ENCODE measurements at places on chromosomes 7 and 10. TPM values are rescaled to one million over a fixed set of nuclear protein-coding genes. Genes with fewer than 3 reads are reported as not detected.

DNA sequence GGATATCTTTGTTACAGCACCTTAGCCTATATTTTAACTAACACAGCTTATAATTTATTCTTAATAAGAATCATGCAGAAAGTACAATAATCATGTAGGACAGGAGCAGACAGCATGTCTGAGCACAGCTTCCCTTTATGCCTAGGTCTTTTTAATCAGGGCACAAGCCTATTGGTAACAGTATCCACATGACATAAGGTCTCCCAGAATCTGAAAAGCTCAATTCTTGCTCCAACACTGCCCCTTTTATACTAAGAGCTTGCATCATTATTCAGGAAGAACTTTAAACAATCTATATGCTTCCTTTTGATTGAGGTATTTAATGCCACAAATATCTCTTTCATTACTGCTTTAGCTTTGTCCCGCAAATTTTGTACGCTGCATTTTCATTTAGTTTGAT lies 31.6 kb downstream of the IL6 start:
- DNase-seq = no peak
- H3K4me3 ChIP-seq = no peak overlapping the region
- no peaks in the 10 kb centered on the region for H3K4me1 ChIP-seq
- no peaks in the 10 kb centered on the region for H3K36me3 ChIP-seq
- no peak overlapping the region for H3K27ac ChIP-seq

CYP2W1 gene
- total RNA-seq = not detected

- H3K4me3 ChIP-seq = no peak overlapping the region
- H3K4me1 ChIP-seq = peaks cover 78% of the 10 kb centered on the region
These were observed 11.9 kb downstream of the DUSP5 start for GRCh38 chr10:110509560-110509959.

DNA sequence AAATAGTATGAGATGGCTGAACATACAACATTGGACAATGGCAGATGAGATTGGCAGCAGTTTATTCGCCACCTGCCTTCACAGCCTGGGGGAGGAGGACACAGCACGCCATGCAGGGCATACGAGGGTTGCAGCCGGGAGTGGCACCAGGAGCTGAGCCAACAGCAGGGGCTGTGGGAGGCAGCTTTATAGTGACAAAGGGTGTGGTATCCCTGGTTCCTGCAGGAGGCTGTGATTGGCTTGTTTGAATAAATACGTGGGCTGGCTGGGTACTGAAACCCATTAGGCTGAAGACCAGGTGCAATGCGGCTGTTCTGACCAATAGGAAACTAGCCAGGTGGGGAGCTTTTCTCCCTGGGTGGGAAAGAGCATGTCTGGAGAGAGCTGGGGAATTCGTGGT lies 68.9 kb upstream of the LEP start:
- no peak for DNase-seq
- H3K36me3 ChIP-seq = no peaks in the 10 kb centered on the region
- peaks cover 56% of the 10 kb centered on the region for H3K27me3 ChIP-seq
- no peak overlapping the region for H3K27ac ChIP-seq
- H3K4me3 ChIP-seq = no peak overlapping the region

- peaks cover 74% of the 10 kb centered on the region for H3K4me1 ChIP-seq
- H3K27ac ChIP-seq = no peak overlapping the region
These were observed 9.8 kb downstream of the NOD1 start for GRCh38 chr7:30468791-30469190.

- DNase-seq = peak; percentile 15
- H3K27ac ChIP-seq = no peak overlapping the region
- no peak overlapping the region for H3K4me3 ChIP-seq
- H3K4me1 ChIP-seq = no peaks in the 10 kb centered on the region
- peaks cover 37% of the 10 kb centered on the region for H3K27me3 ChIP-seq
These were observed 68.8 kb downstream of the ADCYAP1R1 start for GRCh38 chr7:31120800-31121513.

SEMA3C gene
- total RNA-seq = not detected

DPP6 gene
- total RNA-seq = not detected

RAMP3 gene
- total RNA-seq = not detected

- H3K36me3 ChIP-seq = peaks cover 24% of the 10 kb centered on the region
- no peak for DNase-seq
- H3K4me3 ChIP-seq = no peak overlapping the region
- no peaks in the 10 kb centered on the region for H3K27me3 ChIP-seq
- H3K27ac ChIP-seq = no peak overlapping the region
These were observed 26.6 kb downstream of the PRTFDC1 start for GRCh38 chr10:24925799-24926198.

DNA sequence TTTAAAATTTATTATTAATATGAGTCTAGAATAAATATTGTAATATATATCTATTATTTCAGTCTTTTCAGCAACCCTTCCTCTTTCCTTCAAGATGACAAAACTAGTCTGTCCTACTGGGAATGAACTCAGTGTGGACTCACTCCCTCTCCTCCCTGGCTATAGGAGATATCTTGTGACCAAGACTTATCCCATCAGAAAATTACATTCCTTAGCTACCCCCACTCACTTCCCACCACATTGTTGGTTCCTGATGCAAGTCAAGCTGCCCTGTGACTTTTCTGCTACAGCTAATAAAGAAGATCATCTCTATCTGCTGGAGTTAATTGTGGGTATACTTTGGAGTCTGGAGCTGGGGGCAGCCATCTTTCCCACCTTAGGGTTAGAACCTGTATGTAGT lies 28.0 kb upstream of the MCU start:
- H3K4me1 ChIP-seq = no peaks in the 10 kb centered on the region
- peaks cover 5% of the 10 kb centered on the region for H3K27me3 ChIP-seq
- DNase-seq = no peak
- H3K4me3 ChIP-seq = no peak overlapping the region

DNA sequence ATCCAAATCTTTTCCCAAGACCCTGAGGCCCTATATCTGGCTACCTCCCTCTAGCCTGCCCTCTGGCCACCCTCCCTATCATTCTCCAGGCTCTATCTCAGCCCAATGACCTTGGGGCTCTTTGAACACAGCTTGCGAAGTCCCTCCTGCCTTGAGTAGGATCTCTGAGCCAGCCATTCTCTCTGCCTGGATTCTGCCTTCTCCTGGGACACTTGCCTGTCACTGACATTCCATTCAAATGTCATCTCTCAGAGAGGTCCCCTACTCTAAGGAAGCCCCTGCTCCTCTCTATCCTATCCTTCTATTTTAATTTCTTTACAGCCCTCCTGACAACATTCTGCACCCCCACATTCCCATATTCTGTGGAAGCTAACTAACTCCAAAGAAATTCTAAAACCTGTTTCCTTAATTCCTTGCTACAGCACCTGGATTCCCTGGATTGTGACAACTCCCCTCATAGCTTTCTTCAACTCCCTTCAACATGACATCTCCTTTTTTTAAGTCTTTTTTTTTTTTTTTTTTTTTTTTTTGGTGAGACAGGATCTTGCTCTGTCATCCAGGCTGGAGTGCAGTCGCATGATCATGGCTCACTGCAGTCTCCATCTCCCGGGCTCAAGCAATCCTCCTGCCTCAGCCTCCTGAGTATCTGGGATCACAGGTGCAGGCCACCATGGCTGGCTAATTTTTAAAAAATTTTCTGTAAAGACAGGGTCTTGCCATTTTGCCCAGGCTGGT lies 81.0 kb upstream of the ASAH2 start:
- H3K4me1 ChIP-seq = peaks cover 47% of the 10 kb centered on the region
- H3K27ac ChIP-seq = no peak overlapping the region
- H3K4me3 ChIP-seq = no peak overlapping the region
- DNase-seq = no peak

DNA sequence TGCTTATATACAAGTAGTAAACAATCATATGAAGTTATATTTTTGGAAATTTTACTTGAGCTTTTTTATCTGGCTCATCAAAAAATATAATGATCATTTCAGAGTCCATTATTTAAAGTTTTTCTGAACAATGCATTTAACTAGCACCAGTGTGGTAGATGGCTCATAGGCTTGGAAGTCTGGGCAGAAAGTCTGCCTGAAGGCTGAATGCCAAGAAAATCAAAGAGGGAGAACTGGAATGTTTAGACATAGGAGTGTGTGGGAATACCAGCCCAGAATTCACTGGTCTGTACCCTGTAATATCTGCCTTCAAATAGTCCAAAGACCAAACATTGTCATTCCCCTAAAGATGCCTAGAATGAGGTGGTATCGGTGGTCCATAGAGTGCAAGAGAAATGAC lies 40.3 kb upstream of the ANK3 start:
- no peak overlapping the region for H3K27ac ChIP-seq
- H3K36me3 ChIP-seq = no peaks in the 10 kb centered on the region
- H3K4me3 ChIP-seq = no peak overlapping the region
- no peaks in the 10 kb centered on the region for H3K4me1 ChIP-seq
- peaks cover 12% of the 10 kb centered on the region for H3K27me3 ChIP-seq

ANKRD7 gene
- total RNA-seq = 0.59 TPM

DNA sequence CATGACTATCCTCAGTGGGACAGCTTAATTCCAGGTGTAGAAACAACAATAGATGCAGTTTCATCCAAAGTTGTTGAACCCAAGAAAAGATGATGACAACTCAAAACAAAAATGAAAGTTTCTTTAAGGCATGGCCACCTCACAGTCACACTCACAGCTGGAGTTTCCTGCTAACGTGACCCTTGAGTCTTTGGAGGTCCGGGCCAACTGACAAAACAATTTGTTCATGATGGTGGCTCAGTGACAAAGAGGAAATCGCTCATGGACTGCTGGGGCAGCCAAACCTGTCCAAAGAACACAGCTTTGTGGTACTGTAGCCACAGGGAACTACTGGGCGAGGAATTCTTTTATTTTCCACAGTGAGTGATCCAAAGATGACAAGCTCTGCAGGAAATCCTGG lies 96.0 kb upstream of the JCAD start:
- peak overlapping the region; percentile 54 for H3K27ac ChIP-seq
- peak; percentile 59 for DNase-seq
- peaks cover 14% of the 10 kb centered on the region for H3K4me1 ChIP-seq
- no peak overlapping the region for H3K4me3 ChIP-seq

- H3K4me1 ChIP-seq = peaks cover 56% of the 10 kb centered on the region
- H3K27me3 ChIP-seq = no peaks in the 10 kb centered on the region
- H3K4me3 ChIP-seq = no peak overlapping the region
- no peaks in the 10 kb centered on the region for H3K36me3 ChIP-seq
- H3K27ac ChIP-seq = no peak overlapping the region
These were observed 3.2 kb upstream of the VSIR start for GRCh38 chr10:71776481-71776925.

GRCh38 chr10:10564081-10564794 lies 453.4 kb upstream of the CELF2 start:
- no peaks in the 10 kb centered on the region for H3K4me1 ChIP-seq
- H3K4me3 ChIP-seq = no peak overlapping the region
- DNase-seq = no peak
- H3K27ac ChIP-seq = no peak overlapping the region
- H3K27me3 ChIP-seq = no peaks in the 10 kb centered on the region

DNA sequence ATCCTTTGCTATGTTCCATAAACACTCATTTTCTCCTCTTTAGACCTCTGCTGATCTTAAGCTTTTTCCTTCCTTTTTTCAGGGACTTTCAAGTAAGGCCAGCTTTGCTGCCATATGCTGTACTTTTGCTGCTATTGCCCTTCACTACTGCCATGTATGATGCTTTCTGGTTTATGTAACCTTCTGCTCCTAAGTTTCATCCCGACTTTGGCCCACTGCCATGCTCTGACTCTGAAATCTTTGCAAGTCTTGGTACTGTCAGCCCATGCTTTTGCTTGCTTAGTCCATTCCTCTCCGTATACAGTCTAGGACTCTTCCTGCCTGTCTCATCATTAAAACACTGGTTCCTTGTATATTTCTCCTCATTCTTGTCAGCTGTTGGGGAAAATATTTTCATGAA lies 152.4 kb downstream of the RNF133 start:
- H3K4me3 ChIP-seq = no peak overlapping the region
- no peaks in the 10 kb centered on the region for H3K36me3 ChIP-seq
- H3K4me1 ChIP-seq = no peaks in the 10 kb centered on the region
- DNase-seq = no peak
- no peak overlapping the region for H3K27ac ChIP-seq

RSPH10B gene
- not detected for total RNA-seq
